ENCODE measurements at places on chromosomes 3 and 15.

DNA sequence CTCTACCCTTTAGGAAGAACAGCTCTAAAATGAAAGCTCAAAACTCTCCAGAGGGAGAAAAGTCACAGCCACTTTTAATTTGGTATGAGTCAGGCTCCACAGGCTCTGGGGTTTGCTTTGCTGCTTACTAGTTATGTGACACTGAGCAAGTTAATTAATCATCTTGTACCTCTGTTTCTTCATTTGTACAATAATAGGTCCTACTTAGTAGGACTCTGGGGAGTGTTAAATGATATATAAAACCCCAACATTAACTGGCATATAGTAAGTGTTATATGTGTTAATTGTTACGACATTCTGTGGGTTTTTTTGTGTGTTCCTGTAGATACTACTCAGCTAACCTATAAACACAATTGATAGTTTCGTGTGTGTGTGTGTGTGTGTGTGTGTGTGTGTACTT, 6.6 kb downstream of the ACKR2 start:
- DNase-seq, result no peak

DNA sequence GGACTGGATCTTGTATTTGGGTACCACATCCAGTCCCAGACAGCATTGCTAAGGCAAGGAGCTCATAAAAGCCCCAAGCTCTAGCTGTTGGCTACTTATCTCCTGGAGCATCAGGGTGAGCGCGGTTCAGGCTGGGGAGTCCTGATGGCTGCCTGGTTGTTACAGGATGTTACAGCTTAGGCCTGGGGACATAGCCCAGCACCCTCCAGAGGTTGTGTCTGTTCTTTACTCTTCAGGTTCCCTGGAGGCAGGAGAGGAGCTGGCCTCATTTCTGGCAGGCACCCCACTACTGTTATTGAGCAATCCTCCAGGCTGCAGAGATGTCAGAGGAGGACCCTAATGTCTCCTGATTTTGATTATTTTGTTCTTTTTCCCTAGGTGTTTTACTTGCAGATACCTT, 26.6 kb downstream of the APBA2 start:
- DNase-seq, result no peak

DNA sequence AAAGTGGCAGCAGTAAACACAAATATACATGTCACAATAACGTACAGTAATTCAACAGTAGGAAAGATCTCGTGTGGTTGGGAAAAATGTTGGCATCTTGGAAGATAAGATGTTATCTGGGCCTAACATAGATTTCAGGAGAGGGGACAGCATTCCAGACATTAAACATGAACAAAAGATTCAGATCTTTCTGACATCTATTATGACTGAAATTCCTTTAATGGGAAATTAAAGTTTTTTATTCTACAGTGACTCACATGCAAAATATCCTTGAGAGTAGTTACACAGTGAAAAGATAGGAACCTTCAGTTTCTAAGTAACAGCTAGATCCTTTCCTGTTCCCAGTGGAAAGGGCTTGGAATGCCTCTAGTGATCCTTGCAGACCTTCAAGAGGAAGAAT, 9.2 kb downstream of the NDUFB5 start:
- no peak for DNase-seq

GRCh38 chr3:50617096-50617791, at the start of gene MAPKAPK3:
TSS of gene MAPKAPK3 (plus strand) at chr3:50617151. CDS start at chr3:50617566, 415 bp downstream.
- peak; percentile 29 for DNase-seq

- DNase-seq, result no peak
Measured at GRCh38 chr3:17573396-17573795, 169.0 kb downstream of the TBC1D5 start.

All from T-helper 9 cell (primary cell).